Transverse colon (tissue), 4 donors: ENCODE measurements at places on chromosomes 4 and X. TPM values are rescaled to one million over a fixed set of nuclear protein-coding genes. Genes with fewer than 3 reads are reported as not detected.

DNA sequence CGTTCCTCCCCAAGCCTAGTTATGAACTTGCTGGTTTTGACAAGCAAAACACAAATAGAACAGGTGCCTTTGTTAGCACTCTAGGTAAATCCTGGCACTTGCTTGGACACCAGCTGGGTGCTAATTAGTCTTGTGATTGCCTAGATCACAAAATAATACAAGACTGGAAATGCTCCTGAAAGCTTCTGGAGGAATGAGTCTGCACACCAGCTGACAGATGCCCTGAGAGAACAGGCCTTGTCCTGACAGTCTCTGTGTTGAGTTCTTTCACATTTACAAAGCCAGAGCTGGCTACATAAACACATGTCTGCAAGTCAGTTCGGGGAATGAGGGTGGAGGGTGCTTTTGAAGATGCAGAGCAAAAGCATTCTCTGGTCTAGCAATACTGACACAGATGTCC lies 93.8 kb downstream of the ELOVL6 start:
- no peak for DNase-seq
- no peaks in the 10 kb centered on the region for H3K36me3 ChIP-seq
- no peaks in the 10 kb centered on the region for H3K27me3 ChIP-seq

GRCh38 chr4:7134737-7135388 lies 57.5 kb upstream of the SORCS2 start:
- no peaks in the 10 kb centered on the region for H3K36me3 ChIP-seq
- no peaks in the 10 kb centered on the region for H3K4me1 ChIP-seq
- no peak overlapping the region for H3K4me3 ChIP-seq
- H3K27me3 ChIP-seq, result no peaks in the 10 kb centered on the region
- H3K27ac ChIP-seq, result no peak overlapping the region
- peak; percentile 32 for DNase-seq

DNA sequence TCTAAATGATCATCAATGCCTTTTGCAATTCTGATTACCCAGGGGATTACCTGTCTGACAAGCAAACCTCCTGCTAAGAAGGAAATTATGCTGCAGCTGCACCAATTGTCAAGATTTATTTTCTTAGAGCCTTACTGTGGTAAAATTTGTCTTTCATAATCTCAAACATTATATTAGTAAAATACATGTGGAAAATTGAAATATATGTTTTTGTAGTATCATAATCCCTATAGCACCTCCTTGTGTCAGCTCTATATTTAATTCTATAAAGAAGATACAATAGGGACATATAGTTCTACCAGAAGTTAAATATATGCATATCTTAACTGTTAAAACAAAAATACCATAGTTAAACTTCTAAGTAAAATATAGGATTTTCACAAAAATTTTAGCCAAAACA lies 655.6 kb upstream of the PCDH10 start:
- no peak overlapping the region for H3K4me3 ChIP-seq
- DNase-seq, result no peak
- no peaks in the 10 kb centered on the region for H3K36me3 ChIP-seq
- H3K4me1 ChIP-seq, result no peaks in the 10 kb centered on the region
- no peaks in the 10 kb centered on the region for H3K27me3 ChIP-seq

GRCh38 chr4:38952017-38952416 lies 80.2 kb downstream of the TMEM156 start:
- peaks cover 14% of the 10 kb centered on the region for H3K4me1 ChIP-seq
- no peak overlapping the region for H3K4me3 ChIP-seq
- no peaks in the 10 kb centered on the region for H3K27me3 ChIP-seq
- DNase-seq, result no peak

DNA sequence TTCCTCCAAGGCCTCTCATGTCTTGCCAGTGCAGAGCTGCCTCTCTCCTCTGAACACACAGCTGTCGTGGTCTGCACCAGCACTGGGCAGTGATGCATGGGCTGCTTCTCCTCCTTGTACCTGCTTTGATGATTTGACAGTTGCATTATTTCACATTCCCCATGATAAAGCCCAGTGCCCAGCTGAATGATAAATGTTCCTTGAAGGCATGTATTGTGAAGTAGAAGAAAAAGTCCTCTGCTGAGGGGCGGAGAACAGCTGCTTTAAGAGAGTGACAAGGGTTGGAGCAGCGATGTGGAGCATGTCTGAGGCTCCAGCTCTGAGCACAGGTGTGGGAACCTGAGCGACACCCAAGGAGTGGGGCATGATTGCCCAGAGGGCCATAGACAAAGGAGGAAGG lies 21.1 kb upstream of the TRIM2 start:
- no peak overlapping the region for H3K4me3 ChIP-seq
- no peaks in the 10 kb centered on the region for H3K4me1 ChIP-seq
- H3K27ac ChIP-seq, result no peak overlapping the region

GRCh38 chr4:8695237-8696219 lies 103.0 kb downstream of the CPZ start:
- H3K36me3 ChIP-seq, result no peaks in the 10 kb centered on the region
- H3K27ac ChIP-seq, result no peak overlapping the region
- no peaks in the 10 kb centered on the region for H3K4me1 ChIP-seq
- DNase-seq, result no peak

- peak overlapping the region; percentile 45 for H3K4me3 ChIP-seq
- H3K36me3 ChIP-seq, result no peaks in the 10 kb centered on the region
- H3K27ac ChIP-seq, result peak overlapping the region; percentile 74
- H3K27me3 ChIP-seq, result no peaks in the 10 kb centered on the region
- DNase-seq, result peak; percentile 33
- H3K4me1 ChIP-seq, result peaks cover 31% of the 10 kb centered on the region
Observed at GRCh38 chr4:142405021-142405694, 440.9 kb downstream of the INPP4B start.

- H3K27ac ChIP-seq, result no peak overlapping the region
- no peaks in the 10 kb centered on the region for H3K36me3 ChIP-seq
- DNase-seq, result no peak
- no peaks in the 10 kb centered on the region for H3K27me3 ChIP-seq
- H3K4me3 ChIP-seq, result no peak overlapping the region
Observed at GRCh38 chrX:122582280-122582974, 601.7 kb upstream of the GRIA3 start.

DCAF12L1 gene
- not detected for total RNA-seq

GAGE12H gene
- total RNA-seq, result not detected

DNA sequence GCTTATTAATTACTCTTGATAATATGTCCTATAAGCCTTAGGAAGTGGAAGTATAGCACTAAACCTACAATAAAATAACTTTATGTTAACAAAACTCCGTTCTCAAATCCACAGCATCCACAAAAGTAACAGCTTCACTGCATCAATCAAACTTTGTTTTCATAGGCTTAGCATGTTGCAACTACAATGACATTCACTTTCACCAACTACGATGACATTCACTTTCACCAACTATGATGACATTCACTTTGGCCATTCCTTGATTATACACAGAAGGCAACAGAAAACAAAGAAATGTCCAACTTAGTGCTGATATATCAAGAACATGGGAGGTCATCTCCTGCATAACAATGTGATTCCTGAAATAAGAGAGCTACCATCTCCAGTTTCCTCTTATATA lies 44.3 kb downstream of the FBXL5 start:
- H3K4me3 ChIP-seq, result no peak overlapping the region
- no peaks in the 10 kb centered on the region for H3K4me1 ChIP-seq
- DNase-seq, result no peak
- H3K27me3 ChIP-seq, result no peaks in the 10 kb centered on the region
- H3K27ac ChIP-seq, result no peak overlapping the region

- H3K27me3 ChIP-seq, result peaks cover 26% of the 10 kb centered on the region
- no peaks in the 10 kb centered on the region for H3K36me3 ChIP-seq
- no peaks in the 10 kb centered on the region for H3K4me1 ChIP-seq
- H3K4me3 ChIP-seq, result peak overlapping the region; percentile 18
Observed at GRCh38 chrX:67544281-67545035, 637 bp downstream of the AR start.

GRCh38 chr4:68476191-68476590 lies 28.9 kb downstream of the TMPRSS11E start:
- DNase-seq, result no peak
- H3K36me3 ChIP-seq, result no peaks in the 10 kb centered on the region
- no peaks in the 10 kb centered on the region for H3K4me1 ChIP-seq

SUV39H1 gene
- 4.9 TPM for total RNA-seq

TMEM35A gene
- total RNA-seq, result 6.8 TPM

GRCh38 chr4:15349531-15349935 lies 78.3 kb upstream of the C1QTNF7 start:
- no peak overlapping the region for H3K4me3 ChIP-seq
- no peaks in the 10 kb centered on the region for H3K27me3 ChIP-seq
- peaks cover 4% of the 10 kb centered on the region for H3K4me1 ChIP-seq
- peak overlapping the region; percentile 23 for H3K27ac ChIP-seq

FMR1NB gene
- not detected for total RNA-seq

AMOT gene
- total RNA-seq, result 19.4 TPM

AADAT gene
- total RNA-seq, result 4.0 TPM

DNA sequence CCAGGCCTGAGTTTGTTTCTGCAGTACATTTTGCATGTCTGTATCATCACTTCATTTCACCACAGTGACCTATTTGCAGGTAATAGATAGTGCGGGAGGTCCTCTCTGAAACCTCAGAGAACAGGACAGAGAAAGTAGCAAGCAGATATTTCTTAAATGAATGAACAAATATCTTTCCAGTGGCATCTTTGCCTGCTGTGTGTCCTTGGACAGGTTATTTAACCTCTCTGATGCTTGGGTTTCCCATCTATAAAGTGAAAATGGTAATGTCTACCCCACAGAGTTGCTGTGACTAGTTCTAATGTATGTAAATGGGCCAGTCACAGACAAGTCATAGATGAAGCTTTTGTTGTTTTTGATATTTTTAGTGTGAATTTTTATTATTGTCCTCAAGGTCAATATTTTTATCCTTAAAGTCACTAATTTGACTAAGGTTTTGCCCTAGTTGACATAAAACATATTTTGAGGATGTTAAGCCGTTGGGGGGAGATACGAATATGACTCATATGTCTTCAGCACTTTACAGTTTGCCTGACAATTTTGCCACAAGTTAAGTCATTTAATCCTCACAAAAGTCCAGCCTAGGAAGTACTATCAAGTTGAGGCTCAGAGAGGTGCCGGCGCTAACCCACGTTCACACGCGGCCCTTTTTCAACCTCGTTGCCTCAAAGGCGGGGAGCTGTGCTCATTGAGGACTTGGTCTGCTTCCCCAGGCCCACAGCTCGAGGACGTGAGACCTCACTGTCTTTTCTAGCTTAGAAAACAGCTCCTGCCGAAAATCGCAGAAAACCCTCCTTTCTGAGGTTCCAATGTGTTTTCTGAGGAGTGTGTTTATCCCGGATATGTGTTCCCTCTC lies 126.7 kb upstream of the STX18 start:
- no peak overlapping the region for H3K4me3 ChIP-seq
- no peaks in the 10 kb centered on the region for H3K36me3 ChIP-seq
- H3K27me3 ChIP-seq, result no peaks in the 10 kb centered on the region
- DNase-seq, result no peak
- no peaks in the 10 kb centered on the region for H3K4me1 ChIP-seq

TMPRSS11B gene
- not detected for total RNA-seq

SPACA5 gene
- not detected for total RNA-seq

DNA sequence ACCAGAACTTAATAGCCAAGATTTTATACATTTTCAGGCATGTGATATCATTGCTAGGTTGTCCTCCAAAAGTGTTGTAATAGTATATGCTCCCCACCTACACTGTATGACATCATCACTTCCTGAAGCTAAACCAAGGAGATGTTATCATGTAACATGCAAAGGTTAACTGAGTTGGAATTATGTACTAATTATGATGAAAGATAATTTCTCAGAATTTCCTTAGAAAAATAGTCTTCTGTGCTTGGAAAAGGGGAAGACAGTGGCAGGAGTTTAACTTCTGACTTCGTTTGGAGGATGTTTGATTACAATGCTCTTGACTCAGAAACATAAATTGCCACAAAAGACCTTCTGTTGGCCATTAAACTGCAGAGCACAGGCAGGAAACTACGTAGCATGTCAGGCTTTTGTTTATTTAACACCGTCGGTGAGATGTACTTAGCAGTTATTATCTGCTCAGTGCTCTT lies 83.6 kb upstream of the GUCY1A1 start:
- H3K27me3 ChIP-seq, result no peaks in the 10 kb centered on the region
- no peak for DNase-seq
- peaks cover 4% of the 10 kb centered on the region for H3K4me1 ChIP-seq
- no peak overlapping the region for H3K4me3 ChIP-seq

- H3K27ac ChIP-seq, result no peak overlapping the region
- H3K27me3 ChIP-seq, result no peaks in the 10 kb centered on the region
- no peaks in the 10 kb centered on the region for H3K36me3 ChIP-seq
- no peak for DNase-seq
- no peak overlapping the region for H3K4me3 ChIP-seq
- H3K4me1 ChIP-seq, result no peaks in the 10 kb centered on the region
Observed at GRCh38 chrX:110119480-110119879, 116.6 kb downstream of the TMEM164 start.

DNA sequence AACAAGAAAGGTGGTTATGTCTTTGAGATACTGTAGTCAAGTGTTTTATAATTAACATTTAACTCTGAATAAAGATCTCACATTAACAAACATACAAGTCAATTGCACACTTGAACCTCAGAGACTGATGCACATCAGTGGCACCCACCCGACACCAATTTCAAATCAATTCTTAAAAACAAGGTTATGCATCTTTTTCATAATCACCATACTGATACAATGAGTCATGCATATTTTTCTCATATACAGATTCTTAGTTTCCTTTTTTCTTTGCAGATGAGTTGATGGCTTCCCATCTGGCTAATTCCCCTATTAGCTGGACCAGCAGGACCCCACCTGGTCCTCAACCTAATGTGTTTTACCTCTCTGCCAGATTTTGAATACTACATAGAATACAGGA lies 136.2 kb upstream of the RPL34 start:
- DNase-seq, result no peak
- H3K36me3 ChIP-seq, result no peaks in the 10 kb centered on the region
- H3K27ac ChIP-seq, result no peak overlapping the region
- no peaks in the 10 kb centered on the region for H3K4me1 ChIP-seq

DNA sequence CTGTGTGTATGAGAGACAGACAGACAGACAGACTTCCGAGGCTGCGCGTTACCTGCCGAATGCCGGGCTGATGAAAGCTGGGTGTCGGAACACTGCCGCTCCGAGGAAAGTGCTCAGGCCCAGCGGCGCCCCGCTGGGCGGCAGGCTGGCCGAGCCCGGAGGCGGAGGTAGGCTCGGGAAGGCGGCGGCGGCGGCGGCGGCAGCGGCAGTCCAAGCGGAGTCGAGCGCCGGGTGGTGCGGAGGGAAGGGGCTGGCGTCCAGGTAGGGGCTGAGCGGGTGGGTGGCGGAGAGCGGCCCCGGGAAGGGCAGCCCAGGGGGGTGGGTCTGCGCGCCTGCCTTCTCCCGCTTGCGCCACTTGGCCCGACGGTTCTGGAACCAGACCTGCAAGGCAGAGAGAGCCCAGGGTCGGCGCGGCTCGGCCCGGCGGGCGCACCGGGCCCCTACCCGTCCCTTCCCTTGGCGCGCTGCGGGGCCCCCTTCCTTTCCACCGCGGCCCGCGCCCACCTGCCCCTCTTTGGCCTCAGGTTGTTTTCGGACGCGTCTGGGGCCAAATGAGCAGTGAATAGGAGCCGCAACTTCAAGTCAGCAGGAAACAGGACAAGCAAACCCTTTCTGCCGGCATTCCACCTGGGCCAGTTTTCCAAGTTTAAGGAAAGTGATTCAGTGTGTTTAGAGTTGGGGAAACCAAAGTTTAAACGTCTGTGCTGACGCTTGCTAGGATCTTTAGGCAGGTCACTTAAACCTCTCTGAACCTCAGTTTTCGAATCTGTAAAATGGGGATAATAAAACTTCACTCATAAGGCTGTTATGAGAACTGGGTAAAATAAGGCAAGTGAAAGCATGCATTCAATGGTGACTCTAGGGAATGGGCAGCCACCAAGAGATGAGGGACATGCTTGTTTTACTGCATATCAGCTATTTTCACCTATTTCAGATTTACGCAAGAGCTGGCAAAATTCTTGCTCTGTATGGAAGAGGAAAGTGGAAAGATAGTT lies 8.4 kb downstream of the ARX start:
- H3K36me3 ChIP-seq, result no peaks in the 10 kb centered on the region
- DNase-seq, result no peak
- H3K27ac ChIP-seq, result no peak overlapping the region
- H3K4me1 ChIP-seq, result peaks cover 12% of the 10 kb centered on the region

FMR1 gene
- total RNA-seq, result 61.8 TPM

SLITRK2 gene
- 0.20 TPM for total RNA-seq
